ENCODE measurements at places on chromosomes 5 and 9. TPM values are rescaled to one million over a fixed set of nuclear protein-coding genes. Genes with fewer than 3 reads are reported as not detected.

DNA sequence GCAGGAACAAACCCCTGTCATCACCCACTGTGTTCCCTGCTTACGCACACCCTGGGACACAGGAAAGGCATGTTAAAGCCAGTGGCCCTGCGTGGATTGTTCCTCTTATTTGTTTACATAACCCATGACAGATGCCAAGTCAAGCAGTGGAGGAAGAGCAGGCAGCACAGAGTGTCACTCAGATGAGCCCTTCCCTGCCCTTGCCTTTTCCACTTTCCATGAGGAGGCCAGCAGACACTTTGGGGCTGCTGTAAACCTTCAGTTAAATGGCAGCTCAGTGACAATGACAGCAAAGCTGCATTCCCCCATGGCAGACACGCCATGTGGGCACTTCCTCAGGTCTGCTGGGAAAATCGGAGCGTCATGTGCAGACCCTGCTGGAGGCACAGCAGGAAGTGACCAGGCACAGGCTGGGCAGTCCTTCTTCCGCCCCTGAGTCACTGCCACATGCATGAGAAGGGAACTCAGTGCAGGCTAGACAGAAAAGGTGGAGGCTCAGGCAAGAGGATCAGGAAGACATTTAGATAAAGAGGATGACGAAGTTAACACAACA lies 216.8 kb upstream of the PIK3R1 start:
- DNase-seq = peak; percentile 42

- no peak for DNase-seq
Observed at GRCh38 chr5:23139338-23140171, 286.4 kb upstream of the CDH12 start.

The PCDHA7 gene
- total RNA-seq = not detected

GRCh38 chr5:147901599-147902039 lies 4.7 kb downstream of the C5orf46 start:
- no peak for DNase-seq

The DOCK8 gene
- total RNA-seq = 3.7 TPM

- no peak for DNase-seq
Observed at GRCh38 chr5:53416144-53416738, 64.2 kb upstream of the FST start.

- DNase-seq = no peak
Observed at GRCh38 chr5:112634166-112634565, 103.5 kb upstream of the APC start.

The PRLR gene
- total RNA-seq = 0.66 TPM

DNA sequence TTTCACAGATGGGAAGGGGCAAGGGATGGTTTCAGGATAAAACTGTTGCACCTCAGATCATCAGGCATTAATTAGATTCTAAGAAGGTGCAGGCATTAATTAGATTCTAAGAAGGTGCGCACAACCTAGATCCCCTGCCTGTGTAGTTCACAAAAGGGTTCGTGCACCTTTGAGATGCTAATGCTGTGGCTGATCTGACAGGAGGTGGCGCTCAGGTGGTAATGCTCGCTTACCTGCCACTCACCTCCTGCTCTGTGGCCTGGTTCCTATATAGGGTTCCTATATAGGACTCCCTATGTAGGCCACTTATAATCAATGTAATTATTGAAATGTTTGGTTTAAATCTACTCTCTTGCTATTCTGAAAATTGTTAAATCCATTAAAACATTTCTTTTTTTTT lies 171.0 kb downstream of the MSX2 start:
- no peak for DNase-seq

The CDO1 gene
- 6.8 TPM for total RNA-seq

GRCh38 chr9:128548876-128549275 lies 3.5 kb upstream of the SPTAN1 start:
- no peak for DNase-seq

- DNase-seq = no peak
Observed at GRCh38 chr5:171524466-171524865, 105.0 kb downstream of the FGF18 start.

GRCh38 chr9:5509573-5509972 lies 758 bp upstream of the PDCD1LG2 start:
- no peak for DNase-seq

The HNRNPH1 gene
- 207 TPM for total RNA-seq

GRCh38 chr9:16625811-16626210 lies 244.7 kb downstream of the BNC2 start:
- DNase-seq = no peak

The ARID3C gene
- not detected for total RNA-seq

Data from left ventricle myocardium inferior (tissue), 1 donor.